ENCODE measurements at places on chromosomes 12 and 14.

DNA sequence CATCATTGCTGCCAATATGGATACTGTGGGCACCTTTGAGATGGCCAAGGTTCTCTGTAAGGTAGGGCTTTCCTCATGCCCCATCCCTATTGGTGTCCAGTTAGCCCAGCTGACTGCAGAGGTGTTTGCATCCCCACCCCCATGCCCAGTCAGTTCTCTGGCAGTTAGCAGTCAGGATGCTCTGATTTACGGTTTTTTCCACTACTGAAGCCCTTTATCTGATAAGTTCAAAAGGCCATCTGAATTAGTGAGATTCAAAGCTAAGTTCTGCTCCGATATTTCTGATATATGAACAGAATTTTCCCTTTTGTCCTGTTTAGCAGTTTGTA lies 773 bp downstream of the GMPR2 start:
- no peak for DNase-seq

GRCh38 chr14:32366986-32367385 lies 37.9 kb downstream of the AKAP6 start:
- DNase-seq: no peak

DNA sequence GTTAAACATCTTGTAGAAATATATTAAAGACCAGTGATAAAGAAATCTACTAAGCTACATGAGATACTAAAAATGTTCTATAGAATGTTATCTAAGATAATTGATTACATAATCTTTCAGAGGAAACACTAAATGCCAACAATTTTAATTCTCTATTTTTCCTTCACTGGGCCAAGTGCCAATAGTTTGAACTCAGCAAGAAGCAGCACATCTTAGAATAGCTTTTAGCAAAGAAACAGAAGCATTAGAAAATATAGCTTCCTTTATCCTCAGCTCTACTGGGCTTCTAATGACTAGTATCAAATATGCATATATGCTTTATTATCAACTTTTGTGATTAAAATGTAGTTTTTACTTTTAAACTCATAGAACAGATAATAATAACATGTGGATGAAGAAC lies 461.4 kb upstream of the USP15 start:
- DNase-seq: no peak

- no peak for DNase-seq
Measured at GRCh38 chr14:55638665-55639064, 58.7 kb downstream of the KTN1 start.

DNA sequence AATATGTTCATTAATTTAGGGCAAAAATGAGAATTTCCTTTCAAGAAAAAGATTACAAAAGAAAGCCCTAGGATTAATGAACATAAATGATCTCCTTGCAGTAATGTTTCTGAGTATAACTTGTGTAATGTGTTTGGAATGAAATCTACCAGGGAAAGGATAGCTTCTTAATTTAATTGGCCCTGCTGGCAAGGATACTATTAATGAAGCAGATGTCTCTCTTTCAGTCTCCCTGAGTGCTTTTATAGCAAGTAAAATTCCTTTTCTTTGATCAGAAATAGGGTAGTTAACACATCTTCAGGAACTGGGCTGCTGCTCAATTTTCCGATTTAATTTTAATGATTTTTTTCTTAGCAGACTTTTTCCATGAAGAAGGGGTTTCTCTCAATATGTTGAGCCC lies 379.4 kb upstream of the PDE3A start:
- no peak for DNase-seq

DNA sequence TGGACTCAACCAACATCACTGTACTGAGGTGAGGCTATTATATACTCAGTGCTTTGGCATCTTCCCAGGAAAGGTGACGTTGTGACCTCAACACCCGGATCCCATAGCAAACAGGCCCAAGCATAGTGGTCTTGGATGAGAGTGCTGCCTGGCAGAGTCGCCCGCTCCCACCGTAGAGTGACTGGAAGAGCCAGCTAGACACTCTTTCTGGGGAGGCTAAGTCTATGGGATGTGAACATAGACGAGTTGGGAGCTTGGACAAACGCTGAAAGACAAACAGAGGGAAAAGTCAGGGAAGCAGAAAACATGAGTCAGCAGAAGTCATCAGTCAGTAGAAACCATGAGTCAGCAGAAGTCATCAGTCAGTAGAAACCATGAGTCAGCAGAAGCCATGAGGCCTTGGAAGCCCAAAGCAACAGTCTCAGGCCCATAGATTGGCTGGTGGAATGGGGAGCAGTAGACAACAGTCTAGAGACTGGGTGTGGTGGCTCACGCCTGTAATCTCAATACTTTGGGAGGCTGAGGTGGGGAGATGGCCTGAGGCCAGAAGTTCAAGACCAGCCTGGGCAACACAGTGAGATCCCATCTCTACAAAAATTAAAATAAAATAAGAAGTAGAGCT lies 66.4 kb upstream of the MAP1LC3B2 start:
- DNase-seq: no peak

- DNase-seq: no peak
Measured at GRCh38 chr12:52650520-52651081, 1.4 kb downstream of the KRT2 start.

- DNase-seq: no peak
Measured at GRCh38 chr12:105110851-105111250, 3.3 kb downstream of the WASHC4 start.

DNA sequence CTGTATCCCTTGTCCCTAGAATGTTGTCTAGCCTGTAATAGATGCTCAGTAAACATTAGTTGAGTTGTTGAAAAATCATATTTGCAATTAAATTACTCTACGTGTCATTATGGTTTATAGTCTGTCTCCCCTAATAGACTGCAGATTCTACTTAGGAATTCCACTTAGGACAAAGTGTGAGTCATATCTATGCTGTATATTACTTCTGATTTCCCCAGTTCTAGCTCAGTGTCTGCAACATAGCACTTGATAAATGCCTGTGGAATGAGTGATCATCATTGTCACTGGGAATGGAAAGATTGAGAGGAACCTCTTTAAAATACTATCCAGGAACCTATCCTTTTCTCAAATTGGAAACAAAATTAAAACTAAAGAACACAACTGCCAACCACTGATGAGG lies 99.3 kb downstream of the TBX5 start:
- no peak for DNase-seq

- peak; percentile 64 for DNase-seq
Measured at GRCh38 chr12:14148489-14149270, 167.3 kb upstream of the GRIN2B start.

GRCh38 chr12:61797266-61797665 lies 462.9 kb upstream of the USP15 start:
- DNase-seq: no peak

DNA sequence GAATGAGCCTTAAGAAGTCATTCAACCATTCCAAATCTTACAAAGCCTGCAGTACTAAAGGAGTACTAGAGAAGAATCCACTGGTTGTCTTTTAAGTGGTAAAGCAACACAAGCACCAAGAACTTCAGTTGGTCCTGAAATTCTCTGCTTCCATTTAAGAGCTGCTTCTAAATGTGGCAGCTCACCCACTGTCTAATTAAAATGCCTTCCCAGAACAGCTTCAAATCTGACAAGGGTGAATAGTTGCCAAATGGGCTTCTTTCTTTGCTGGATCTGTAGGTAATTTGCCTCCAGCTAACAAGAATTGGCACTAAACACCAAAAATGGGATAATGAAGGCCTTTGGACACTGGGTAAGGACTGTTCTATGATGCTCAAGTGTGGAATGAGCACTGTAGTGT lies 72.2 kb upstream of the NAP1L1 start:
- DNase-seq: no peak

DNA sequence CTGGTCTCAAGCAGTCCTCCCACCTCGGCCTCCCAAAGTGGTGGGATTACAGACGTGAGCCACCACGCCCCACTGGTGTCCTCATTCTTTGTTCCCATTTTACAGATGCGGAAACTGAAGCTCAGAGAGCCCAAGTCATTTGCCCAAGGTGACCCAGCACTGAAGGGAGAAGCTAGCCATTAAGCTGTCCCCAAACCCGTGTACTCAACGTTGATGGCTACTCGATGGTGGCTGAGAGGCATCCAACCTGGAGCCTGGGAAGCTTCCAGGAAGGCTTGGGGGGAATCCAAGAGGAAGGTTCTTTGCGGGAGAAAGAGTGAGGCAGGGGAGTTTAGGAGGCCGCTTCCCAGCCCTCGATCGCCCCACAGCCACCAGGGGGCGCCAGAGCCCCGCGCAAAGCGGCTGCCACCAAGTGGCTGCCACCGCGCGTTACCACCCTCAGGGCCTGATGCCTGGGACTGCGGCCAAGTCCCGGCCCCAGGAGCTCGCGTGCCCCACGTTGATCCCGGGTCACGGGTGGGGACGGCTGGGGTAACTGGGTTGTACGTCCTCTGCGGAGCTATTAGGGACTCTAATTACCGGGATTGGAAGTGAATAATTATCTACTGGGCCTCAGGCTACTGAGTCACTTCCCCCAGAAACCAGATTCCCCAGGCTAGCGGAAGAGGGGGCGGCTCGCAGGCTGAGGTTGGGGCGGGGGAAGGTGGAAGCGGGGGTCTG lies 8.8 kb upstream of the SH2B3 start:
- DNase-seq: peak; percentile 89

- DNase-seq: no peak
Measured at GRCh38 chr12:104534162-104534856, 77.6 kb downstream of the CHST11 start.

GRCh38 chr12:117501076-117501869 lies 139.8 kb upstream of the NOS1 start:
- DNase-seq: no peak

DNA sequence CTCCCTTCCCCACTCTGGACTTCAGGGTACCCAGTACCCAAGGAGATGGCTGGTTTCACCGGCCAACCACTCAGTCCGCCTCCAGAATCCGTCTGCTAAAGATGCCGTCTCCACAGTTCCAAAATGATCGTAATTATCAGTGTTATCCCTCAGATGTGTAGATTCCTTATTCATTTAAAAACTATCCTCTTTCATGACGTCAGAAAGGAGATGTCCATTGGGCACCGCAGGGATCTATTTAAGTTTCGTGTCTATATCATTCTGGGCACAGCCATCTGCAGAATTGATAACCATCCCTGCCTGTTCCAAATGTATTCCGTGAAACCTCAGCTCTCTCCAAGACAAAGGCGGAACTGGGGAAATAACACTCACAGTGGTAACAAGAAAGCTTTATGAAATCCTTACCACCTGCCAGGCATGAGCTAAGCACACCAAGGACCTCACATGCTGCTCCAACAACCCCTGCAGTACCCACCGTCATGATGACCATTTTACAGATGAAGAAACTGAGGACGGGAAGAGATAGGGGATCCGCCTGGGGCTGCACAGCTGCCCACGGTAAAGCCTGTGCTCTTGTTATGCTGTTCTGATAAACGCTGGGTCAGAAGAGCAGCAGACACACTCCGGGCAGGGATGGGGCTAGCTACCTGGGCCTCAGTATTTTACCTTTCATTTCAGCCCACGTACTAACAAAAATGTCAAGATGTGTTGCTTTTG lies 90.0 kb downstream of the BCL11B start:
- no peak for DNase-seq

DNA sequence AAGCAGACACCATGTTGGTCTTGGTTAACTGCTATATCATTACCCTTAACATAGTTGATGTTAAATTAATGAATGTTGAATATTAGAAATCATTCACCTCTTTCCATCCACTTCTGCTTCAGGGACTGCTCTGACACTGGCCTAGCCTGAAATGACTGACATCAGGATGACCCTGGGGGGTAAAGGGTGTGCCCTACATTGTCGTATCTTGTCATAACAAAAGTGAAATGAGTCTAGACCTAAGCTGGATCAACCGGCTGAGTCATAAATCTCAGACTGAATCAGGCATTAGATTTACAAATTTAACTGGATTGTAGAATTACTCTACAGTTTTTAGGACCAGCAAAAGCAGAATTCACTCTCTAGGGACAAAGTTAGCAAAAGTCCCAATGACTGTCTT lies 35.3 kb downstream of the KICS2 start:
- DNase-seq: no peak

DNA sequence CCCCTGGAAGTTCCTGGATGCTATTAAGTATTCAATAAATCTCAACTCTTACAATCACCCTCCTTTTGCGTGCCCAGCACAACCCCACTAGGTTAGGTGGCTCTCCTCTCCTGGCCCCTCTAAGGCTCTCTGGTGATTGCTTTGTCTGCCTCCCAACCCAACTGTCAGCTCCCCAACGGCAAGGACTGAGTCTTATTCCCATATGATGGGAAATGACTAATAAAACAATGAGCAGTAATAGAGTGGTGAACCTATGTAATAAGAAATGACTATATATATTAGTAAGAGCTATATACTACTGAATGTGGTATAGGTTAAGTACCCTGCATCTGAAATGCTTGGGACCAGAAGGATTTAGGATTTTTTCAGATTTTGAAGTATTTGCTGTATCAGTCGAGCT lies 8.1 kb downstream of the APPL2 start:
- no peak for DNase-seq

- no peak for DNase-seq
Measured at GRCh38 chr12:109861689-109862314, 18.5 kb downstream of the GLTP start.

GRCh38 chr12:76504606-76505005 lies 55.0 kb downstream of the OSBPL8 start:
- no peak for DNase-seq

DNA sequence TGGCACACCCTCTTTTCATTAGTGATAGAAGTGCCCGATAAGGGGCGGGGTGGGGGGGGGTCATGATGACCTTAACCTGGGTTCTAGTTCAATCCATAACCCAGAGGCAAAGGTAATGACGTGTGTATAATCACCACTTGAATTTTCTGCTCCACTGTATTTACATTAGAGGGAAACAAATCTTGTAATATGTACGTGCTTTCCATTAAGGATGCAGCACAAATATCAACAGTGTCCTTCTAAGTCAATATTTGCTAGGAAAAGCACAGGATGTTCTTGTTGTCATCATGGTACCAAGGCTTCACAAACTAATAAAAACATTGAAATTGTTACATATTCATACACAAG lies 121.2 kb upstream of the SLC38A2 start:
- no peak for DNase-seq

DNA sequence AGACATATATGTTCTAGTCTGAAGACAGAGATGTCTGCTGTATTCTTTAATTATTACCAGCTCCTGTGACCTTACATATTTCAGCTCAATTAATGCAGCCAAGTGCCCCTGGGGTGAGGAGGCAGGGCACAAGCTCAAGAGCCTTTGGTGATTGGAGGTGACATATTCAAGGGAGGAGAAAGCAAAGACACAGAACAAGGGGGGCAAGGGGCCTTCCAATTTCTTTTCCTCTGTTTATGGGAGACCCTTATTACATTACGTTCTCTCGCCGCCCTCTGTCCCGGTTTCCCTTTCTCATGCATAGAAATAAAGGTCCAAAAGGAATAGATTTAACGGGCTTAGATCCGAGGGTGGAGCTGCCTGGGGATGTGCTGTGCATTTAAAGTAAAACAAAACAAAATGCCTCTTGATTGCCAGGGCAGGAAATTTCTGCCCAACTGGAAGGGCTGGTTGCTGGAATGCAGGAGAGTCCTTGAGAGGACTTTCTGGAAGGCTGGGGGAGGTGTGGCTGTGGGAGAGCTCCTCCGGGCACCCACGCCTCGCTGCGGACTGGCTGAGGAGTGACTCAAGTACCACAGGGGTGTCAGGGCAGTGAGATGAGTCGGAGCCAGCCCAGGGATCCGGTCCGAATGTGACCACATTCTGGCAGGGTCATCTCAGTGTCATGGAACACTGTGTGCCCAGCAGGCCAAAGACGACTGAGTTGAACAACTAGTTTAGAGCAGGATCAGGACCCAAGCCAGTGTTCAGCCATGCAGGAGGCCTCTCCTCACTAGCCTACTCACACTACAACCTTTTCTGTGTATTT lies 32.1 kb upstream of the GSG1 start:
- no peak for DNase-seq

- DNase-seq: peak; percentile 97
Measured at GRCh38 chr12:55715833-55716581, at the start of gene BLOC1S1. Gene BLOC1S1, plus strand, starts transcription at chr12:55716046. Its CDS starts 6 bp downstream, at chr12:55716052.

- peak; percentile 87 for DNase-seq
Measured at GRCh38 chr14:23068789-23069412, 11.6 kb upstream of the CDH24 start.

GRCh38 chr12:52756281-52756960 lies 20.7 kb downstream of the KRT76 start:
- DNase-seq: no peak
